Effector memory CD8-positive, alpha-beta T cell (primary cell): ENCODE measurements at places on chromosomes 2 and 18.

DNA sequence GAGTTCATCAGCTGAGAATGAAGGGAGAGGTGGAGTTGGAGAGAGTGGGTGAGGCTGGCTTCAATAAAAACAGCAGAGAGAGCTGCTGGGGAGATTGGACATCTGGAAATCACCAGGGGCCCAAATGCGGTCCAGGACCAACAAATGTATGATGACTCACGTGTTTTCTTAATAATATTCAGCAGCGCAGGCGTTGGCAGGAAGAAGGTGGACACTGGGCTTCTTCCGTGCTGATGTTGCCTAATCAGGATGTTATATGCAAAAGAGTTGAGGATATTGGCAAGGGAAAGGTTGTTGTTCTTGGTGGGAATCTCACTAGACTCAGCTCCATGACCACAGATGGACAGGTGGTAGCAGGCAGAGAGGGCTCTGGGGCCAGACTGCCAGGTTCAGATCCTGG is 12.8 kb upstream of the PLA2R1 start:
- no peak for DNase-seq

DNA sequence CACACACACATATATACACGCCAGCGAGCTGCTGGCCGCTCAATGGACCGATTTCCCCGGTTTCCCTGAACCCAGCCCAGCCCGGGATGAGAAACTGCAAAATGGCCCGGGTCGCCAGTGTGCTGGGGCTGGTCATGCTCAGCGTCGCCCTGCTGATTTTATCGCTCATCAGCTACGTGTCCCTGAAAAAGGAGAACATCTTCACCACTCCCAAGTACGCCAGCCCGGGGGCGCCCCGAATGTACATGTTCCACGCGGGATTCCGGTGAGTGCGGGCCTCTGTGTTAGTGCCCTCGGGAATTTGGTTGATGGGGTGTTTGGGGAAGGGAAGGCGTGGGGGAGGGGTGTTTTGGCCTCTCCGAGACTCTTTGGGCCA is 392 bp downstream of the ST8SIA3 start:
- no peak for DNase-seq

DNA sequence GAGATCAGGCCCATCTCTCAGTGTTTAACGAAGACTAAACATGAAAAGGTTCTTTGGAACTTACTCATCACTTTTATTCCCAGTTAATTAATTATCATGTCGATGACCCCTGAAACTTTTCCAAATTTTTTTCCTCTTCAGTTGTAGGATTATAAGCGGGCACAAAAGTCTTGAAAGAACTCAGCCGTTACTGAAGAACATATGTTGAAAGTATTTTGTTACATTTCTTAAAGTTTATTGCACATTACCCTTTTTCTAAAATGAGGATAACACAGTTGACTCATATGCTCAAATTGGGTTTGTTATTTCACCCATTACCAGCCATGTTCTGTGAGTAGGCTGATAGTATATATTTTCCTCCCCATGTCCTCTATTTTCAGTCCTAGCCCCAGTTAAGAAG is 75.9 kb upstream of the COL3A1 start:
- no peak for DNase-seq

DNA sequence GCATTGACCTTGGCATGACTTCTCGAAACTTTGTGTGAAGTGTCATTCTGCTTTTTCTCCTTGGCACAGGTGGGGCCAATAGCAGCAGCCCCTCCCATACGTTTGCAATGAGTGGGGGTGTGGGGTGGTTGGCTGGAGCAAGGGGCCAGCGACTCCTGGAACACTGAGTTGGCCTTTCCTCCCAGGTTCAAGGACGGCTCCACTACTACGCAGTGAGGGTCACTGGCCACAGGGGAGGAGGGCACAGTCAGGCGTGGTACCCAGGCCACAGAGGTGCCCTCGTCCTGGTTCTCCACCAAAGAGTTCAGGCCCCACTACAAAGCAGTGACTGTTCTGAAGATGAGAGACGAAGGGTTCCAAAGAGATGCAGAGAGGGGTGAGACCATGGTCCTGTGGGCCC is 70.6 kb upstream of the OTOS start:
- DNase-seq, result no peak

- DNase-seq, result no peak
These were observed 170.1 kb upstream of the REV1 start for GRCh38 chr2:99659874-99660273.

- DNase-seq, result no peak
These were observed 42.4 kb downstream of the MGAT5 start for GRCh38 chr2:134296301-134296700.

DNA sequence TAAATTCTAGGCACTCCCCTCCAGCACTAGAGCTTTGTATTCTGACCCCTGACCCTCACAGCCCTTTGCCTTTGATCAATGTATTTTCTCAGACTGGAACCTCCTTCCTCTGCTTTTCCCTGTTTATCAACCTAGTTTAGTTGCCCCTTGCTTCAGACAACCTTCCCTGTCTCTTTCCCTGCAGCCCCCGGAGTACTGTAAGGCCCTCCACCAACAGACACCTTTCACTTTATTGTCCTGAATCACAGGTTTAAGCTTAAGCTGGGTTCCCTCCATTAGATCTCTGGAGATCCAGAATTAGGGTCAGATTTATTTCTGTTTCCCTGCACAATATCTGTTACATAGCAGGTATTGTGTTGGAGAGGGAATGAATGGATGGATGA is 140.2 kb downstream of the DDX1 start:
- DNase-seq, result no peak

GRCh38 chr18:50928551-50928950 is 39.3 kb upstream of the ELAC1 start:
- no peak for DNase-seq

DNA sequence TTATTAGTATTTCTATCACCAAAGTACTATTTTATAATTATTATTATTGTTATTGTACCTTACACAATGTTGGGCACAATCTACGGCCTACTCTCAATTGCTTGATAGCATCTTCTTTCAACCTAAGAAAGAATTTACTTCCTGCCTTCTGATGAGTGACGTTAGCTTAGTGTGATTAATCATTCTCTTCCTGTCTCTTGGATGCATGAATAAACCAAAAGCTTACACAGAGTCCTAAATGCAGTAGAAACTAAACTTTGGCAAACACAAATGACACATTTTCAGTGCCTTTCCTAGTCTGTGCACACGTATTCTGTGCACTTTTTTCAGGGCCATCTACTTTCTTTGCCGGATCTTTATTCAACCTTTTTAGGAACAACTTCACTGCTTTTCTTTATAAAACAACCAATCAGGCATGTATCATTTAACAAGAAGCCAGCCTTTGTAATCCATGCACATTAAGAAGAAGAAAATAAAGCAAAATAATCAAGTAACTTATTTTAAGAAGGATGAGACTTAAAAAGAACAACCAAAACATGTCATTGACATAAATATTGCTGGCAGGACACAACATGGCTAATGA is 19.1 kb downstream of the TRAK2 start:
- DNase-seq, result no peak

DNA sequence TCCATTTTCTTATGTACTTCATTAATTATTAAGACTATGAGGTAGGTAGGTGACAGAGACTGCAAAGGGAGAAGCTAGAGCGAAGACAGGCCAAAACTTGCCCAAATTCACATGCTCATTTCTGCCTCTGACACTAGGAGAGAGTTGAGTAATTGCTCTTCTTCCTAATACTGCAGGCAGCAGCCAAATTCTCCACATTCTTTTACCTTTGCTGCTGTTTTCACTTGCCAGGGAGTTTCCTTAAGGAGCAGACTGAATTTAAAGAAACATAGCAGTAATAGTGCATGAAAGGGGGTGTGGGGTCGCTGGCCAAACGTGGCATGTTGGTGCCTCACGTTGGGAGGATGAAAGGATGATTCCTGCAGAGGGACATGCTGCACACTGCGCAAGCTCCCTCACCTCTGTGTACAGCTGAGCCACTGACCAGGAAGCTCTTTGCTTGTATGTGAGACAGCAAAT is 12.3 kb downstream of the CRIM1 start:
- DNase-seq, result no peak

DNA sequence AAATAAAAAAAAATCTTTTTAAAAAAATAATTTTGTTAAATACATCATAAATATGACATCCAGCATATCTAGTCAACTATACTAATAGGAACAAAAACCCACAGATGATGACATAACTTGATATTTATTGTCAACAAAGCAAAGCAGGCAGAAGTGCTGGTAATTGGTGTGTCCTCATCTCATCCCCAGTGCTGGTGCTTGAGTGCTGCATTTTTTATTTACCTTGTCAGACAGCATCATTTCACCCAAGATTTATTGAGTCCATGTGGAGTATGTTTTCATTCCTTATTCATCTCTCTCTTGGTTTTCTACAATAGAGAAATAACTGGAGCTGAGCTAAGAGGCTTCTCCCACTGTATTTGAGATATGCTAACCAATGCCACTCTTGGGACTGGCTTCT is 191.6 kb upstream of the SLC14A2 start:
- DNase-seq, result no peak

GRCh38 chr2:159046966-159047365 is 78.5 kb downstream of the TANC1 start:
- DNase-seq, result no peak

- DNase-seq, result no peak
These were observed 242.2 kb downstream of the FHOD3 start for GRCh38 chr18:36539674-36540231.

- no peak for DNase-seq
These were observed 186.7 kb downstream of the CAMKMT start for GRCh38 chr2:44548221-44549098.

- no peak for DNase-seq
These were observed 329.7 kb upstream of the CNTNAP5 start for GRCh38 chr2:123695426-123695825.

- no peak for DNase-seq
These were observed 1.8 kb upstream of the ALK start for GRCh38 chr2:29923110-29923721.

- DNase-seq, result no peak
These were observed 158.7 kb downstream of the VWC2L start for GRCh38 chr2:214569419-214570035.

DNA sequence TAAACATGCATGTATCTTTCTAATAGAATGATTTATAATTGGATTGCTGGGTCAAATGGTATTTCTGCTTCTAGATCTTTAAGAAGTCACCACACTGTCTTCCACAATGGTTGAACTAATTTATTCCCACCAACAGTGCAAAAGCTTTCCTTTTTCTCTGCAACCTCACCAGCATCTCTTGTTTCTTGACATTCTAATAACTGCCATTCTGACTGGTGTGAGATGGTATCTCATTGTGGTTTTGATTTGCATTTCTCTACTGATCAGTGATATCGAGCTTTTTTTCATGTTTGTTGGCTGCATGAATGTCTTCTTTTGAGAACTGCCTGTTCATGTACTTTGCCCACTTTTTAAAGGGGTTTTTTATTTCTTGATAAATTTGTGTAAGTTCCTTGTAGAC is 182.5 kb downstream of the ANKRD44 start:
- no peak for DNase-seq

- no peak for DNase-seq
These were observed 738.7 kb downstream of the SOCS6 start for GRCh38 chr18:71027531-71027930.

GRCh38 chr2:198096965-198097364 is 292.6 kb downstream of the PLCL1 start:
- no peak for DNase-seq

GRCh38 chr2:60158262-60158661 is 395.2 kb downstream of the BCL11A start:
- no peak for DNase-seq
